ENCODE measurements at places on chromosomes 2 and 18.

DNA sequence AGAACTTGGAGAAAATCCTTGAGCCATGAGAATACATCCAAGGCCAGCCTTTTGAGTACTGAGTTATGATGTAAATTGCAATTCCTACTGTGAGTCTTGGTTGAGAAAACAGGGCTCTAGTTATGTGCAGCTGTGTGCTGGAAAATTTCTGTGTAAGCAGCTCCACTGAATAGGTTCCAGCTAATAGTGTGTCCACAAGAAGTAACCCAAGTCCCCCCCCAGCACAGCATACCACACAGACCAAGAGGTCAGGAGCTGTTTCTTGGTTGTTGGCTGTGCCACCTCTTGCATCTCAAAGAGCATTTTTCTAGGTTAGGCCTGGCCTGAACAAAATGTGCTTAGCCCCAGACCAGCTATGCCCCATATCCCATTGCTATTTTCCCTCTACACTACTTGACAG lies 36.8 kb upstream of the APCDD1 start:
- DNase-seq, result no peak

DNA sequence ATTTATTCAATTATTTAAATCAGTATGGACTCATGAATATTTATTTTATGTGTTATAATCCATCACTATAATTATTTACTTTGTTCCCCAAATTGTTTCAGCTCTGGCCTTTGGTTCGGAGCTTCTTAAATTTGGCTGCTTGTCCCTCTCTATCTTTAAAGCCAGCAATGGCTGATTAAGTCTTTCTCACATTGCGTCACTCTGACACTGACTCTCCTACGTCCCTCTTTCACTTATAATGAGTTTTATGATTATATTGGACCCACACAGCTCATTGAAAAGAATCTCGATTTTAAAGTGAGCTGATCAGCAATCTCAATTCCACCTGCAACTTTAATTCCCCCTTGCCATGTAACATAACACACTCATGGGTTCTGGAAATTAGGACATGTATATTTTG lies 185.2 kb upstream of the SLC39A10 start:
- DNase-seq, result no peak

DNA sequence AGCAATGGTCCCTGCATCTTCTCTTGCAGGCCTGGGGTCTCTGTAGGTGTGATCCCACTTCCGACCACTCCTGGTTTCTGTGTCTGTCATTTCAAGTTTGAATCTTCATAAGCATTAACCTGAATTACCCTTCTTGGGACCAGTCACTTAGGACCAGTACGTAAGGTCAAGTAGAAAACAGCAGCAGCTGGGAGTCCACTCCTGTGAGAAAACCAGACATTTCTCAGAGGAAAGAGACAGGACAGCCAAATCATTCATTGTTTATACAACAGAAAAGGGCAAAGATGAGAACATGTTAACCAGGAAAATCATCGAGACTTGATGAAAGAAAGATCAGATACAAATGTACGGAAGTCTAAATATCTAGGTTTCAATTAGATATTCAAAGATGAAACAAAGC lies 163.0 kb downstream of the MREG start:
- DNase-seq, result no peak

- DNase-seq, result no peak
These were observed 75.3 kb downstream of the BABAM2 start for GRCh38 chr2:27965841-27966240.

GRCh38 chr2:237980751-237981150 lies 13.9 kb downstream of the UBE2F start:
- no peak for DNase-seq

GRCh38 chr2:20468549-20469500 lies 22.0 kb downstream of the RHOB start:
- no peak for DNase-seq

DNA sequence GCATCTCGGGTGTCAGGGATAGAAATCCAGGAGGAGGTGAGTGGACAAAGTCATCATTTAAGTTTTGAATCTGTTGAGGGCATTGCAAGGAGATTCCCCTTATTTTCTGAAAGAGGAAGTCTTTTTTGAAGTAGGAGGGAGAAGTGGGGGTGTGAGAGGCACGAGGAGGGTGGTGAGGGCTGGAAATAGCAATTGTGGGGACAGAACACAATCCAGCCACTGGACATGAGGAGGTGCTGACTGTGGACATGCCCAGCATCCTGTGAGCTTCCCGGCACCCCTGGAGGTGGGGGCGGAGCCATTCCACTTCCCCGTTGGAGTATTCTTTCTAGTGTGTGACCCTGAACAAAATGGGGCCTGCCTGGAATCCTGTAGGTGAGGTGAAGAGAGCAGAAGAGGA lies 310.7 kb upstream of the EPAS1 start:
- no peak for DNase-seq

GRCh38 chr2:63975437-63976124 lies 43.6 kb downstream of the VPS54 start:
- no peak for DNase-seq

DNA sequence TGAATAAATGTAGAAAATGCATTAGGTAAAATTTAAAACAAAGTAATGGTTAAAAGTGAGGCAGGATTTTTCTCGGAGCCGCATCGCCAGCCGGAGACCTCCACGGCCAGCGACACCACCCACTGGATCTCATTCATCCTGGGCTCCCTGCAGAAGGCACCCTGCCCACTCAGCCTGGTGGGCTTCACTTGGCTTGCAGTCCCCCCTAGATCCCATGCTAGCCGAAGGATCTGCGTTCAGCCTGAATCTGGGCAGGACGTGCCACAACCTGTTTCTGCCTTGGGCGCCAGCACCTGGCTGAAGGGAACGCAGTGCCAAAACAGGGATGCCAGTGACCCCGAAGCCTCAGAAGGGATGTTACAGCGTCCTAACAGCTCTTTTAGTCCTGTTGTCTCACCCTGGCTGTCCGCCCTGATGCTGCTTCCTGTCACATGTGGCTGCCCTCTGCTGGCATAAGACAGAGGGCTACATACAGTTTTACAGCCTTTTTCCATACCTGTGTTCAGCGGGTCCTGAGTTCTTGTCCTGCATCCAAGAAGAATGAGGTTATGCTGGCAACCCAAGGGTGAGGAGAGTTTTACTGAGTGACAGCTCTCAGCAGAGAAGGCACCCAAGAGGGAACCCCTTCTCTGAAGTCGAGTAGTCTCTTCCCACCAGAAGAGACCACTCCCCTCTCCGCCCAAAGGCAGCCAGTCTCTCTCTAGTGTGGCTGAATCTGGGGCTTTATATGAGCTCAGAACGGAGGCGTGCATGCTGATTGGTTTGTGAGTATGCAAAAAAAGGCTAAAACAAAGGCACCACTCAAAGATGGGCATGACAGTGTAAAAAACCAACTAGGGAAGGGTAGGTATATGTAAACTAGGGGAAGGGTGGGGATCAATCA lies 173.1 kb upstream of the GYPC start:
- no peak for DNase-seq

DNA sequence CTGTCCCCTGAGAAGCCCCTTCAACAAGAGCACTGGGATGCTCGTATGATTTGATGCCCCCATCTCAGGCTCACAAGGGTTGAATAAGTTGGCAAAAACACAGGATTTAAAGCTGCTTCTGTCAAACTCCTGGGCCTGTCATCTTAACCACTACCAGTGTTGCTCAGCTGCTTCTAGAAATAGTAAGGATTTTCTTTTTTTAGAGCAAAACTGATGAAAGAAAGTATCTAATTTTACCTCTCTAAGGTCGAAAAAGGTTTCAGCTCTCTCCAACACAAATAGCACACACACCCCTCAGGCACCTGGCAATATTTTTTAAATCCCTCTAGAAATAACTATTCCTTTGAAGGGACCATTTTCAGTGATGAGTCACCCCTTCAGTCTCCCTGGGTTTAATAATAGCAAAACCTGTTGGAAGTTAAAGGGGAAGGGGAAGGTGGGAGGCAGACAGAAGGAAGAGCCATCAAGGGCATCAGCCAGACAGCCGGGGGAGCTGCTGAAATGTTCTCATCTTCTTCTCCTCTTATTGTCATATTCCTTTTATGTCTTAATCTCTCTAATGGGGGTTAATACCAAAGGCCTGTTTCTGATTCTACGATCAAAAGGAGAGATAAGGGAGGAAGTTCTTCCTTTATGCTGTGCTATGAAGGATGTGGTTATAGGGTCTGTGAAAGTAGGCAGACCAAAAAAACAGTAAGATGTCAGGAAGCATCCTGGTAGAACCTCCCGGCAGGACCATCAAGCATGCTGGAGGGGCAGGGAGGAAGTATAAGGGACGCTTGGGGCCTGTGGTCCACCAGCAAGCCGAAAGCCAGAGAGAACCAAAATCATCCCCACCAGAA lies 31.9 kb upstream of the SLC35G4 start:
- no peak for DNase-seq

DNA sequence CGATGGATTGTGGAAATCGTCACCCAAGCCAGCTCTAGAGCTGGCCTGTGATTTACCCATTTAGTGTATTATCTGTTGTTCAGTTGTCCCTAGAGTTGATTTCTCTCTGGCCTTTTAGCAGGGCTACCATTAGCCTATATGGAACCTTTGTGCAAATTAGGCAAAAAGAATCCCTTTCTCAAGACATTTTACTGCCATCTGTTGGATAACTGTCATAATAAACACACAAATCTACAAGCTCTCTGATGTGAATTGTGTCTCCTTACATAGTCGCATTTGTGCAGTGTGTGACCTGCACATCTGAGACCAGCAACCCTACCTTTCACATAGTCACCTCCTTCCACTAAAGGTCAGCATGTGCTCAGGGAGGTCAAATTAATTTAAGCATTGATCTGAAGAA lies 34.0 kb downstream of the LOXHD1 start:
- DNase-seq, result no peak

DNA sequence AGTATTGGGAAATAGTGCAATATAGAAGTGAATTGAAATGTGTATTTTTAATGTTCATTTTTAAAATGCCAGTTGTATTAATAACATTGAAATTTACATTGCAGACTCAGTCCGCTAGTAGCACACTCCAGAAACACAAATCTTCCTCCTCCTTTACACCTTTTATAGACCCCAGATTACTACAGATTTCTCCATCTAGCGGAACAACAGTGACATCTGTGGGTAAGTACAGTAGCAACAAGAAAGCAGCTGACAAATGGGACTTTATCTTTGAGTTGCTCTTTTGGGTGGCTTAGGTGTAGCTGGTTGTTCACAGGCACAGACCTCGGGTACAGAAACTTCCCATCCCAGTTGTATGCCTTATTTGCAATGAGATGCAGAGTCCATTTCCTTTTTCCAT lies 118.2 kb upstream of the IL1R2 start:
- DNase-seq, result no peak

- no peak for DNase-seq
These were observed 26.6 kb downstream of the CD28 start for GRCh38 chr2:203732953-203733510.

- no peak for DNase-seq
These were observed 101.2 kb upstream of the FSHR start for GRCh38 chr2:49255409-49255971.

DNA sequence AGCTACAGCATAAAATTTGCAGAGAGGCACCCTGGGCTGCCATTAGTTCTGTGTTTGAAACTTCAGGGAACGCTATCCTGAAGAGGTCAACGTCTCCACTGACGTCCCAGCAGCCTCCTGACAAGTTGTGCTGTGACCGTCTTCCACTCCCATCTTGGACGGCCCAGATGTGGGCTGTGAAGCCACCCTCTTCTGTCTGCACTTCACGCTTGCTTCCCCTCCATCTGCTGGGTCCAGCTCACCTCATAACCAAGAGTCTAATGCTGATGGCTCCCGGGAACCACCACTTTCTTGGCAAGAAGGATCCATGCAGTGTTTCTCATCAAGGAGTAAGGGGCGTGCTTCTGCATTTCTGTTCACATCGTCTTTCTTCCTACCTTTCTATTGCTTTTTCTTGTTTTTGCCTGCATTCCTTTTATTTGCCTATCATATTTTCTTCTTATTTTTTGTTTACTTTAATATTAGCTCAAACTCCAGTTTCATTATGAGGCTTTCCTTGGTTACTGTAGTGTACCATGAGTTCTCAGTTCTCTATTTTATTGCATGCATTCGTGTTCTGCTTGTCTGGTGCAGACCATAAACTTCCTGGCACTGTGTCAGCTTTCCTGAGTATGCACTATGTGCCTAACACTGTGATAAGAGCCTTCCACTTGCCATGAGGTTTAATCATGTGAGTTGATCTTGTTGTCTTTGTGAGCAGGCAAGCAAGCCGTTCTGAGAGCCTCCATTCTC lies 631.8 kb upstream of the RAB6C start:
- DNase-seq, result no peak

DNA sequence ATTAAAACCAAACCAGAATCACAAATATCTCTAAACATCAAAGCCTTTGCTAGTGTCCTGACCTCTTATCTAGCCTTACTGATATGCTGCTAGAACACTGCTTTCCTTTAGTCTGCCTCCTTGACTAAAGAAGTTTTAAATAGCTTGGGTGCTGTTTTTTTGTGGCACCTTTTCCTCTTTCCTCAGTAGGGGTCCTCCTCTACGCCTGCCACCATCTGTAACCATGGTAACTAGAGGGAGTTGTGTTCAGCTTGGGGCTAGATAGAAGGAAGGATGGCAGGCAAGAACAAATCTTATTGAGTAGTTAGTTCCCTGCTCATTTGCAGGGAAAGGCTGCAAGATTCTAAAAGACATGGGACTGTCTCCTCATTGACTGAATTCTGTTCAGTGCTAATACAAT lies 86.0 kb downstream of the TAF4B start:
- DNase-seq, result no peak

DNA sequence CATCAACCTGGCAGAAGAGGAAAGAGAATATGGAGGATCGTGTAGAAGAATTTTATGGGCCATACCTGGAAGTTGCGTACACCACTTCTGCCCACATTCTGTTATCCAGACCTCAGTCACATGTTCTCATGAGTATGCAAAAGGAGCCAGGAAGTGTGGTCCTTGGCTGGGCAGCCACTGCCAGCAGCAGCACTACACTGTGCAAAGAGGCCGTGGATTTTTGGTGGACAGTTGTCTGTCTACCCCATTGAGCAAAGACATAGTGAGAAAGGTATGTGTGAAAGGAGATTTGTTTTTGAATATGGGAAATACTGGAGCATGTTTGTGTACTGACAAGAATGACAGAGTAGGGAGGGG lies 68.1 kb downstream of the SDC1 start:
- no peak for DNase-seq

GRCh38 chr2:109081374-109081773 lies 47.6 kb upstream of the SH3RF3 start:
- no peak for DNase-seq
